ENCODE measurements at places on chromosomes 11 and 22.

DNA sequence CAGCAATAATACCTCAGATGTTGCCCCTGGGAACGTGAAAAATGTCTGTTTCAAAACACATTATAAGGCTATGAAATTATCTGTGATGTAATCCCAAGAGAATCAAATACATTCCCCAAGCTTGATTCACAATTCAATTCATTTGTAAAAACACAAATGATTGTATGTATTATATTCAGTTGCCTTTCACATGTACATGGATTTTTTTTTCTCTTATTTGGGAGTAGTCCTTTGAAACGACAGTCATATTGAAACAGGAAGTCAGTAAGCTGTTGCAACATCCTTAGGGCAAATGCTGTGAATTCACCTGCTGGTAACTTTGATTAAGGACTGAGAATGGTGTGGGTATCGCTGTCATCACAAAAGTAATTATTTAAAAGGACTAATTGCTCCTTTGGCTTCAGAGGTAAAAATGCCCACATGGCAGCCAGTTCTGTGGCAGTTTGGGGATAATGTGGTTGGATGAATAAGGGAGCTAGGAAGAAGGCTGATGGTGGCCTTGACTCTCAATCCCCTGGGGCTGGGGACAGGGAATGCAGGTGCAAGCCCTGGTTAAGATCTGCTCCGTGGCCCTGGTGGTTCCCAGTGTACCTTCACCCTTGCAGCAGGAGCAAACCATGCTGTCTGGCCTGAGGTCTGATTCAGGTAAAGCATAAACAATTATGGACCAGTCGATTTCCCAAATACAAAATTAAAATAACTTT, 13.2 kb downstream of the EHF start:
- DNase-seq, result no peak

GRCh38 chr11:67158221-67158620, 39.2 kb downstream of the KDM2A start:
- no peak for DNase-seq

- no peak for DNase-seq
Observed at GRCh38 chr11:76067099-76067498, 139.2 kb downstream of the WNT11 start.

DNA sequence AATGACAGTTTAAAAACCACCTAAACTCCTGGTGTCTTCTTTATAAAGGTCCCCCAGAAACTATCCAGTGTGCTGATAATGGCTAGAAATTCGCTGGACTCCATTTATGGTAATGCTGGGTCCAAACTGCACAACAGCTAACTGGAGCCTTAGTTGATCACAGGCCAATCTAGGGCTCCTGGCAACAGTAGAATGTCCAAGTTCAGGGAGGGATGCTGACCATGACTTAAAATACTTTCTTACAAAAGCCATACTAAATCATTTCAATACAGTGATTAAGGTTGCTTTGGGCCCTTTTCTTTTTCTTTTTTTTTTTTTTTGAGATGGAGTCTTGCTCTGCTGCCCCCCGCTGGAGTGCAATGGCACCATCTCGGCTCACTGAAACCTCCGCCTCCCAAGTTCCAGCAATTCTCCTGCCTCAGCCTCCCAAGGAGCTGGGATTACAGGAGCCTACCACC, 14.5 kb upstream of the GAB2 start:
- DNase-seq, result no peak

DNA sequence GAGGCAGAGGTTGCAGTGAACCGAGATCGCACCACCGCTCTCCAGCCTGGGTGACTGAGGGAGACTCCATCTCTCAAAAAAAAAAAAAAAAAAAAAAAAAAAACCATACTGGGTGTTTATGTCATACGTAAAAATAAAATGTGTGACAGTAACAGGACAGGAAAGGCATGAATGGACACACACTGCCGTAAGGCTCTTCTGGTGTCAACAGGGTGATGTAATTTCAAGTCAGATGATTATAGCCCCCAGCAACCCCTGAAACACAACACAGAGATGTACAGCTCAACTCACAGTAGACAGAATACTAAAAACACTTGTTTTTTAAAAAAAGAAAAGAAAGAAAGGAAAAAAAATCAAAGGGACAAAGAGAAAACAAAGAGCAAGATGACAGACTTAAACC, 22.2 kb downstream of the SBF1 start:
- no peak for DNase-seq
